ENCODE measurements at places on chromosomes 1 and 21.
A peak's percentile ranks its signal among the peaks of the same experiment; 100 is the strongest.

GRCh38 chr1:165827268-165828102 is at the start of gene UCK2:
Gene UCK2, plus strand, starts transcription at chr1:165827614. Its CDS starts 220 bp downstream, at chr1:165827834.
- DNase-seq = peak; percentile 14

DNA sequence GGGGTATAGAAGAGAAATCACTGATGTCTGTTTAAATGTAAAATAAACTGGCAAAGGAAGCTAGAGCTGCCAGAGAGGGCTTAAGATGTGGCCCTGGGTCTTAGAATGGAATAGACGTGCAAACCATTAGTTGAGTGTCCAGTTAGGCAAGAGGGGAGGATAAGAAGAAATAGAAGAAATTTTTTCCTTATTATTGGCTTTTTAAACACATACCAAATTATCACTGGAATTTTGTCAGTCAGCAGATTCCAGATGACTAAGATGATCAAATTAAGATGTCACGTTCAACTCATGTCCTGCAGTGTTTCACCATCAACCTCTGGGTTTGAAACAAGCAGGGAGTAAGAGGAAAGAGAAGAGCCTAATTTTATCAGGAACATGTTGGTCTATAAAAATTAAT is 71.6 kb upstream of the C1orf21 start:
- no peak for DNase-seq

DNA sequence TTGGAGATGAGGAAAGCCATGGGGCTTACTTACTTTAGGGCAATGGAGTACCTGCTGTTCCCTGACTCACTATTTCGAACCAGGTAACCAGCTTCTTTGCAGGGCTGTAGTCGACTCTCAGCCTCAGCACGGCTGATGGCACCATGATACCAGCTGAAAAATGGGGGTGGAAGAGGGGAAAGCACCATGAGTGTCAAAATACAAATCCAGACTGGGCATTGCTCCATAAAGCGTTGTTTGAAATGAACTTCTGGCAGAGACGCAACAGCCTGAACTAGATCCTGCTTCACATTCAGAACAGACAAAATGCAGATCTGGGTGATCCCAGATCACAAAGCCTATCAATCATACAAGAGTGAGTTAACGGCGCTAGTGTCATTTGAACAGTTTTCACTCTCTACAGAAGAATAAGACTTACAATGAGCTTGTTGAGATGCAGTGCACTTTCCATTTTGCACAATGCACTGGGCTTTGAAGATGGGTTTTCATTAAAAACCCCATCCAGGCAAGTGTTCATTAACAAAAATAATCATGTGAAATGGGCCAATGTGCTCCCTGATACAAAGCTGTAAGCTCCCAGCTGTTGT is 16.0 kb upstream of the TDRD10 start:
- no peak for DNase-seq

- peak; percentile 60 for DNase-seq
These were observed 3.0 kb downstream of the AURKAIP1 start for GRCh38 chr1:1371746-1372711.

DNA sequence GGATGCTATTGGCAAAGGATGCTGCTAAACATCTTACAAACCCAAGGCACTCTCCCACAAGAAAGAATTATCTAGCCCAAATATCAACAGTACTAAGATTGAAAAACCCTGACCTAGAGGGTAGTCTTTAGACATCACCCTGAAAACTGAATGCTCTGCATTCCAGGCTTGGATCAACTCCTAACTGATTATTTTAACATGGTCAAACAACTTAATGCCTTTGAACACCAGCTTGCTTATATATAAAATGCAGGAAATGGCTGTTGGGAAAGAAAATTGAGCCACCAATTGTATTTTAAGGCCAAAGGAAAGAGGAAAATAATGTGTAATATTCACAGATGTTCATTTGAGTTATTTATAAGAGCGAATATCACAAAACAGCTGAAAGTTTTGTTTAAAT is 72.2 kb upstream of the C1orf87 start:
- DNase-seq = no peak

DNA sequence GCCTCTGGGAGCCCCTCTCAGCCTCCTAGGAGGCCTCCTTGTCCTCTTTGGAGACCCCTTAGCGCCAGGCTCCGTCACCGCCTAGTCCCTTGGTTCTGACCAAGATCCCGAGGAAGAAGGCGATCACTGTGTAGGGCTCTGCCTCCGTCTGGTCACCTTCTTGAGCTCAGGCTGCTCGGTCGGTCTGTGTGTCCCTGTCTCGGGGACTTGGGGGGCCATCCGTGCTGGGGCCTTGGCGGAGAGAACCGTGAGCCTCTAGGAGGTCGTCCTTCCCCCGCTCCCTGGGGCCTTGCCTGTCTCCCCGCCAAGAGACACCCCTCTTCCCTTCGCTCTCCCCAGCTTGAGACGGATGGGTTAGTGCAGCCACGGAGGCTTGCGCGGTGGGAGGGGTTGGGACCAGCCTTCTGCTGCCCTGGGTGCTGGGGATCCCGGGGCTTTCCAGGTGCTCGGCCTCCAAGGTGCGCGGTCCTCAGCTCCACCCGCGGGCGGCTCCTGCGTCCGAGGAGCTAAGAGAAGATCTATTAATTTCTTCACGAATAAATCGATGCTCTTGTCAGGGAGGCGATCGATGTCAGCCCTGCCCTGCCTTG is 701 bp upstream of the INSRR start:
- no peak for DNase-seq

DNA sequence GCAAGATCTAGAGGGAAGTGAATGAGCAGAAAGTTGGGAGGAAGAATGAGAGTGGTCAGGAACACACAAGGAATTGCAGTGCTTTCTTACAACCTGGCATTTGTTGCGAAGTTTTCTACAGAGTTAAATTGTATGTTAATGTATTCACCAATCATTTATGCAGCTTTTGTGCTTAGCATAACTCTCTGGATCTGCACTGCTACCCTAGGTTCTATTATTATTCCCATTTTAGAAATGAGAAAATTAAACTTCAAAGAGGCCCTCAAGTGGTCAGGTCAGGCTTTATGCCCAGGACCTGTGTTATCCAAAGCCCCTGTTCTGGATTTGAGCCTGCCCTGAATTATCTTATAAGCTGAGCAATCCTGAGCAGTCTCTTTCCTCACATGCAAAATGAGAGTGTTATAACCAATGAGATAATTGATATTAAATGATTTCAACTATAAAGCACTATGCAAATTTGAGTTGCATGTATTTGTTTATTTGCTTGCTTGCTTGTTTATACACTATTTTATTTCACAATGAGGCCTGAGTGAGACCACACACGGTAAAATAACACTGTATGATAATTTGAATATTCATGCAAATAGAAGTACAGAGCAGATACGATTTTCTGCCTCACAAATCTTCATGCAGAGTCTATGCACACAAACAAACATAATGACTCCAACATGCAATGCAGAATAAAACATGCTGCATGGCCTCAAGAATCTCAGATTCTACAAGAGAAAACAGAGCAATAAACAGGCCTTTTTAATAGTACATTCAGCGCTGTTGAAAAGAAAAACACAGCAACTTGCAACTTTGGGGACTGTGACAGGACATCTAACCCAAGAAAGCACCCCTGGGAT is 323.0 kb downstream of the PLPP3 start:
- DNase-seq = no peak

DNA sequence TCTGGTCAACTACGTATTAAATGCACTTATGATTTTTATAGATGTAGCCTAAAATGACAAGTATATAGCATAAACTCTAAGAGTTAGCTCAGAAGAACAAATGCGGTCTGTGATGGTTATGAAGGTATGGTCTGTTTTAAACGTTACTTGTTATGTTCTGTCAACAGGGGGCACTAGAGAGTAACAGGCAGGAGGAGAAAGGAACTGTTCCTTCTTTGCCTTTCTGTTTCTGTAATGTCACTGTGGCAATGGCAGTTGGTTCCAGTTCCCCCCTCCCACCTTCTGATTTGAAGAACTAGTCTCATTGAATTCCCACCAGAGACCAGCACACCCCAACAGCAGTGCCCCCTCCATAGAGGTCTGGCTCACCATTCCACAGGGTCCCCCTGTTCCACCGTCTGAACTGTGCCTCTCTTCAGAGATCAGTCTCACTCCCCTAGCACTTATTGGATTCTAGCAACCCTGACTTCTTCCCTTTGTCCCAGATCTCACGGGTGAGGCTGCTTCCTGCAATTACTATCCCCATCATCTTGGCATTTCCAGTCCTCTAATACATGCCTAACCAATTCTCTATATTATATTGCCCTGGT is 14.0 kb downstream of the KRTAP24-1 start:
- no peak for DNase-seq

DNA sequence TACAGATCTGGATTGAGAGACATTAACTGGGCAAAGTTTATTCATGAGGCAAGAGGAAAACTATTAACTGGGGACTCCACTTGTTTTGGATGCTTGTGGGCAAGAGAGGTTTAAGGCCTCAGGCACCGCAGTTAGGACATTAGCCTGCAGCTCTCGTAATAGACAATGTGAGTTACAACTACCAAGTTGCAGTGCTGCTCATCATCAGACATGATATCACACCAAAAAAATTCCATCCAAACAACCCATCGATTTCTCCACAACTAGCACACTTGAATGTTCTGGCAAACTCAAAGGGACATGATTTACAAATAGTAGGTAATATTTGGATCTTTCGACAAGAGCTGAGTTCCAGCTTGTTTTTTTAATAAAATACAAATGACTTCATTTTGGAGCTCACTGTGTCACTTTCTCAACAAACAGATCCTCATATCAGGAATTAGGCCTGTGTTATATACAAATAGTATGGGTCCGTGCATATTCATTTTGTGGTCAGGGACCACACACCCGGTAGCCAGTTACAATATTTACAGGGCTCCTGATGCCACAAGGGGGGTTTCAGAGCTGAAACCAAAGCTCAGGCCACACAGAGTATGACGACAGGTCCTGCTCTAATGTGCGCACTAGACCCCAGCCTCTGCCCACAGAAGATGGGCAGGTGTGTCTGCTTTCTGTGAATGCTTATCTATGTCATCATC is 128.0 kb downstream of the TGFBR3 start:
- DNase-seq = no peak

GRCh38 chr21:14533499-14534428 is 12.4 kb downstream of the SAMSN1 start:
- DNase-seq = no peak

GRCh38 chr1:184535191-184535970 is 148.6 kb downstream of the C1orf21 start:
- DNase-seq = no peak

DNA sequence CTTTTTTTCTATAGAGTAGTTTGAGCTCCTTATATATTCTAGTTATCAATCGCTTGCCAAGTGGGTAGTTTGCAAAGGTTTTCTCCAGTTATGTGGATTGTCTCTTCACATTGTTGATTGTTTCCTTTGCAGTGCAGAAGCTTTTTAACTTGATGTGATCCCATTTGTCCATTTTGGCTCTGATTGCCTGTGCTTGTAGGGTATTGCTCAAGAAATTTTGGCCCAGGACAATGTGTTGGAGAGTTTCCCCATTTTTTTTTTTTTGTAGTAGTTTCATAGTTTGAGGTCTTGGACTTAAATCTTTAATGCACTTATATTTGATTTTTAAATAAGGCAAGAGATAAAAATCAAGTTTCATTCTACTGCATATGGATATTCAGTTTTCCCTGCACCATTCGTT is 774.8 kb upstream of the ADAMTS5 start:
- no peak for DNase-seq

DNA sequence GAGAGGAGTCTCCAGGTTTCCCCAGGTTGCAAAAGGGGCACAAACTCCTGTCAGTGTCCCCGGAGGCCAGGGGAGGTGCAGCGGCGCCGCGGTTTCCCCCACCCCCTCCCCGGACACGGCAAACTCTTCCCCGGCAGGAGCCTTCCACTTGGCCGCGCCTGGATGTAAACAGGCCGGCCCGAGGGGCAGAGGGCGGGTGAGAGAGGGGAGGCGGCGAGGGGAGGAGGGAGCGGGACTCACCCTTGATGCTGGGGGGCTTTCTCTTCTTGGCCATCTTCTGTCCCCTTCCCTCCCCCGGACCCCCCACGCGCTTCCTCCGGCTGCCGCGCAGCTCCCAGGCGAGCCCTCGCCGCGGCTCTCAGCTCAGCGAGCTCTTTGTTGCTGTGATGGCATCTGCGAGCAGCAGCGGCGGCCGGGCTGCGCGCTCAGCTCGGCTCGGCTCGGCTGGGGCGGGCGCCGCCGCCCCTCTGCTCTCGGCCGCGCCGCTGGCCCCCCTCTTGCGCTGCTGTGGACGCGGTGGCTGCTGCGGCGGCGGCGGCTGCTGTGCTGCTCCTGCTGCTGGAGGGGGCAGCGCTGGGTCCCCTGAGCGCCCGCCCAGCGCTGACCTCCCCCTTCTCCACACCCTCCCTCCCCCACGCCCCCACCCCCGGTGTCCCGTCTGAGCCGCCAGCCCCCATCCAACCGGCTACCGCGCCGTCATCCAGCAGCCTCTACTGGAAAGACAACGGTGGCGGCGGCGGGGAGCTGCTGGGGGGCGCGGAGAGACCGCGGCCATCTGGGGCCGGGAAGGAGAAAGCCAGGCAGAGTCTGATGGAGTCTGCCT is 4.9 kb upstream of the SLC44A5 start:
- no peak for DNase-seq

DNA sequence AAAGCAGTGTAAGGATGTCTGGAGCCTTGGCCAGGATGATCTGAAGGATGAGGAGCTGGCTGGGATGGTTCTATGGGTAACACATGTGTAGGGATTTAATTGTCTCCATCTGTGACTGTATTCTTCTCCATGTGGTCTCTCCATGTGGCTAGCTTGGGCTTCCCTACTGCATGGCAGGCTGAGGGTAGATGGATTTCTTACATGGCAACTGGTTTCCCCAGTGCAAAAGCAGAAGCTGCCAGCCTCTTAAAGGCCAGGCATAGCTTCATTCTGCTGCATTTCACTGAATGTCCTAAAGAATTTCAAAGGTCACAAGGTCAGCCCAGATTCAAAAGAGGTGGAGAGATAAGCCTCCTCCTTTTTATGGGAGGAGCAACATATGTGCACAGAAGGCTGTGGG is 61.7 kb downstream of the XCL2 start:
- DNase-seq = no peak

GRCh38 chr21:27423038-27423437 is 456.1 kb upstream of the ADAMTS5 start:
- DNase-seq = no peak

DNA sequence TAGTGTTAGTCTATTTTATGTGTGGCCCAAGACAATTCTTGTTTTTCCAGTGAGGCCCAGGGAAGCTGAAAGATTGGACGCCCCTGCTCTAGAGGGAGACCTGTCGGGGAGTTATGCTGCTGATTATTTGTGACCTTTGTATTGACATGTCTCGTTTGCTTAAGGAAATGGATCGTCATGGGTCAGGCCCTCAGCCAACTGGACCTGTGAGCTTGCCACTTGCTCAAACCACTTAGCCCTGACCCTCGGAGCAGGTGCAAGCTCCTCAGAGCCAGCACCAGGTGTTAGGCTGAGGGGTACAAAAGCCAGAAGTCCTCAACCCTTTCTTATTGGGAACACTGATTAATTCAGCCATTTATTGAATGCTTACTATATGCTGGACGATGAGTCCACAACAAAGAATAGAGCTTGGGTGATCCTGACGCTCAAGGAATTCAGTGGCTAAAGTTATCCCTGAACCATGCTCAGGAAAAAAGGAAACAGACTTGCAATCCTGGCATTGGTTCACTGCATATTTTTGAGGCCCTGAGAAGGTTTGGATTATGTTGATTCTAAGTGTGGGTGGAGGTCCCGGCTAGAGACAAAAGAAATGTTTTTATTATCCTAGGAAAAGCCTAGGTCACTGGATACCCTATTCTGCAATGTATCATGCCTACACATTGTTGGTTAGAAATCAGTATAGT is 19.0 kb downstream of the TGFB2 start:
- no peak for DNase-seq

- no peak for DNase-seq
These were observed 83.1 kb downstream of the ESRRG start for GRCh38 chr1:216640100-216640499.

All from stimulated activated CD8-positive, alpha-beta memory T cell treated with anti-CD3 and anti-CD28 coated beads, Interleukin-2, amount 100 ng/mL, for 1 hour (primary cell).